ENCODE measurements at places on chromosomes 16 and 17. TPM values are rescaled to one million over a fixed set of nuclear protein-coding genes. Genes with fewer than 3 reads are reported as not detected.

SCN4A gene
- not detected for total RNA-seq

KRTAP1-5 gene
- total RNA-seq = not detected

DNA sequence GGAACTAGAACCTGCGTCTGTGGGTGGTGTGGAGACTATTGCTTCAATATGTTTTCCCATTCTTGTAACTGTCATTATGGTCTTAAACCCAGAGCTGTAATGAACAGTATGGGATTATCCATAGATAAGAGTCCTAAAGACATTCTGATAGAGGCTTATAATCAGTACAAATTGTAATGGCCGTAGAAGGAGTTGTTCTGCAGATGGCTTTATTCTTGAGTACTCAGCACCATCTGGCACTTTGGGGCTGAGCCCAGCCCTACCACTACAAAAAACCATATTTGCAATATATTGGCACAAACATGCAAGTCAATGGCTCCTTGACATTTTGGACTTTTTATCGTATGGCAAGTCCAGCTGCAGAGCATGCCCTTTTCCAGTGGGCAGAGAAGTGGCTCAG lies 150.0 kb downstream of the HS3ST4 start:
- DNase-seq = no peak

DNA sequence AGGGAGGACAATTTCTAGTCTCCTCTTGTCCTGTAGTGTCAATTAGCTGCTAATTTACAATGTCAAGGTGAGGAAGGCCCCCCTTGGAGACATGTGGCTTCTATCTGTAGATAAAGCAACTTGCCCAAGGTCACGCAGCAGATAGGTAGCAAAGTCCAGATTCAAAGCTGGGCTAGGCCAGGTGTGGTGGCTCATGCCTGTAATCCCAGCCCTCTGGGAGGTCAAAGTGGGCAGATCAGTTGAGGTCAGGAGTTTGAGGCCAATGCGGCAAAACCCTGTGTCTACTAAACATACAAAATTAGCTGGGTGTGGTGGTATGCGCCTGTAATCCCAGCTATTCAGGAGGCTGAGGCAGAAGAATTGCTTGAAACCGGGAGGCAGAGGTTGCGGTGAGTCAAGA lies 11.1 kb downstream of the TRPV3 start:
- DNase-seq = no peak

DNA sequence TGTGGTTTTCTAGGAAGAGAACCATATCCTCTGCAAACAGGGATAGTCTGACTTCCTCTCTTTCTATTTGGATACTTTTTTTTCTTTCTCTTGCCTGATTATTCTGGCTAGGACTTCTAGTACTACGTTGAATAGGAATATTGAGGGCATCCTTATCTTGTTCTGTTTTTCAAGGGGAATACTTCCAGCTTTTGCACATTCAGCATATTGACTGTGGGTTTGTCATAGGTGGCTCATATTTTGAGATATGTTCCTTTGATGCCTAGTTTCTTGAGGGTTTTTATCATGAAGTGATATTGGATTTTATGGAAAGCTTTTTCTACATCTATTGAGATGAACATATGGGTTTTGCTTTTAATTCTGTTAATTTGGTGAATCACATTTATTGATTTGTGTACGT lies 269.8 kb downstream of the MAP2K6 start:
- no peak for DNase-seq

- no peak for DNase-seq
These were observed 340.7 kb upstream of the CDH5 start for GRCh38 chr16:66025751-66026150.

DNA sequence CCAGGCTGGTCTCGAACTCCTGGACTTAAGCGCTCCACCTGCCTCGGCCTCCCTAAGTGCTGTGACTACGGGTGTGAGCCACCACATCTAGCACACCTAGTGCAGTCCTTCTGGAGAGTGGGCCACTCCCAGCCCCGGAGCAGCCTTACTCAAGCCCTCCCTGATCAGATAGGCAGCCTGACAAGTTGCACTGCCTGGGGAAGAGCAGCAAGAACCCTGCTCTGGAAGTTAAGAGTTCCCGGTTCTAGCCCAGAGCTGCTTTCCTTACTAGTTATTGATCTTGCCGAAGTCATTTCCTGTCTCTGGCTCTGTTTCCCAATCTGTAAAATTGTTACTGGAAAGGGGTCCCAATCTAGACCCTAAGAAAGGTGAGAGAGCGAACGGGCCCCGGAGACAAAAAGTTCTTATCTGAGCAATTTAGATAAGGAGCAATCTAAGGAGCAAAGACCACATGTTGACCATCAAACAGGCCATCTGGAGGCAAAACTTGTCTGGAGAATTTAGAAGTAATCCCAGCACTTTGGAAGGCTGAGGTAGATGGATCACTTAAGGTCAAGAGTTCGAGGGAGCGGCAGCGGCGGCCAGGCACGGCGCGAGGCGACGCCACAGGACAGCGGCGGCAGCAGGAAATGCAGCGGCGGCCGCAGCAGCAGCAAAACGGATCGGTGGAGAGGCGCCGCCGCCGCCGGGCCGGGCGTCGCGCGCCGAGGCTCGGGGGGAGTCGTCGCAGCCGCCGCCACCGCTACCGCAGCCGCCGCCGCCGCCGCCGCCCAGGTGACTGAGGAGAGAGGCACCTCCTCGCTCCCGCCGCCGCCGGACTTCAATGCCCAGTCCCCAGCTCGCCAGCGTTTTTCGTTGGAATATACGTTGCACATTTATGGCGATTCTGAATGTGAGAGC lies 4.3 kb upstream of the NAGLU start:
- DNase-seq = peak; percentile 32

DNA sequence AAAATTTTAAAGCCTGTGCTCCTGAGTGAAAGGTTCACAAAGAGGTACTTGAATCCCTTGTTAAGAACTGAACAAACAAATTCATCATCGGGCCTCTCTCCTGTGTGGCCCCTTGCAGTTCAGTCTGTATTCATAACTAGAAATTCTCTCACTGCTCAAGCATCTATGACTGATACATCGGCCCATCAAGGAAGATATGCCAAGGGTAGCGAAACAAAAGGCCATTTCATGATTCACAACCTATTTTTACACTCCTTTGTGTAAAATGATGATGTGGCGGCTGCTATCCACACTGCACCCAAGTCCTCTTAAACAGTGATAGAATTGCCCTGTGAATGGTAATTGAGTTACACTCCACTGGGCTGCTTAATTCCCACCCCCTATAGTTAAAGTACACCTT lies 204.6 kb downstream of the STX8 start:
- DNase-seq = no peak

DNA sequence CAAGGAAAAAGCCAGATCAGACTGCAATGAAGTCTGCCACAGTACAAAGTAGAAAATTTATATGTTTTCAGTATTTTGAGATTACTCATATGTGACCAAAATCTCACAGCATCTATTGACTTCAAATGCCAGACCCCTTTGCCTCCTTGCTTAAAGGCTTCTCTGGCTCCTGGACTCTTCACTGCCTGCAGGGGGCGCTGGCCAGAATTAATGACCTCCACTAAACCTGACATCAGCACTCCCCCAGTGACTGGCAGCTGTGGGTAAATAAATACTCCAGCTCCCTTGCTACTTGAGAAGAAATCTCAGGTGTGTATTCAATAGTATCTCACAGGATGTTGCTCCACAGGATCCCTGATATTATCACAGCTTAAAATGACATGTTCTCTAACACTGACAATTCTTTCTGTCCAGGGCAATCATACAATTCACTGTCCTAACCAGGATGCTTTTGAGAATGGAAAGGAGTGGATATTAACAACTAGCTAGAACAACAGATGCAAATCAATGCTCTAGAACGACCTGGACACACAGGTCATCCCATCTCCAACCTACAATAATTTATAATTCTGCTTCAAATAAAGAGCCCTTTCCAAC lies 4.0 kb downstream of the BECN1 start:
- DNase-seq = no peak

- no peak for DNase-seq
These were observed at the start of gene ZNF319 for GRCh38 chr16:57999971-58000705. ZNF319 (minus strand) TSS chr16:58000672; CDS start chr16:57998265, 2,407 bp downstream.

Data from occipital lobe (tissue), 3 donors.